A549 (cell line): ENCODE measurements at places on chromosomes 11 and 22. TPM values are rescaled to one million over a fixed set of nuclear protein-coding genes. Genes with fewer than 3 reads are reported as not detected.
A peak's percentile ranks its signal among the peaks of the same experiment; 100 is the strongest.

Gene APOA4
- polyA plus RNA-seq = not detected in 3 replicates

GRCh38 chr11:19648321-19648720, 64.3 kb upstream of the NAV2 start:
- DNase-seq = no peak

Gene OR8B8
- not detected in 3 replicates for polyA plus RNA-seq

- DNase-seq = no peak
These were observed 31.8 kb upstream of the FLI1 start for GRCh38 chr11:128662076-128662475.

DNA sequence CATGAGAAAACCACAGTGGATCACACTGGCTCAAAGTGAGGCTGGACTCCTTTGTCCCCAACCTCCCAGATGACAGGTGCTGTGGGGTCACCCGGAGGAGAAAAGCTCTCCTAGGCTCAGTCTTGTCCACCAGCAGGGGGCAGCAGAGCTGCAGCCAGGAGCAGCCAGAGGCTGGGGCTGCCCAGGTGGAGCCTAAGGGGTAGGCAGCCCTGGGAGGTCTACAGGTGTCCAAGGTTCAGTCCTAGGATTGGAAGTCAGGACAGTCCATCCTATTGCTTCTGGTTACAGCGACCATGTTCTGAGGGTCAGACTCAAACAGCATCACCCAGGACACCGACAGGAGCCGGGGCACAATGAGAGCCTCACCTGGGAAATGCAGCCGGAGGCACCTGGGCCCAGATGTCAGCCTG, 77.6 kb upstream of the IGLL5 start:
- DNase-seq = peak; percentile 46

Gene JAML
- polyA plus RNA-seq = not detected in 3 replicates

- peak; percentile 74 for DNase-seq
These were observed at the start of gene ANO3 for GRCh38 chr11:26331911-26332571. TSS of gene ANO3 (plus strand) at chr11:26332130. CDS start at chr11:26332276, 146 bp downstream.

- DNase-seq = no peak
These were observed 85.8 kb upstream of the NARS2 start for GRCh38 chr11:78660471-78660870.

DNA sequence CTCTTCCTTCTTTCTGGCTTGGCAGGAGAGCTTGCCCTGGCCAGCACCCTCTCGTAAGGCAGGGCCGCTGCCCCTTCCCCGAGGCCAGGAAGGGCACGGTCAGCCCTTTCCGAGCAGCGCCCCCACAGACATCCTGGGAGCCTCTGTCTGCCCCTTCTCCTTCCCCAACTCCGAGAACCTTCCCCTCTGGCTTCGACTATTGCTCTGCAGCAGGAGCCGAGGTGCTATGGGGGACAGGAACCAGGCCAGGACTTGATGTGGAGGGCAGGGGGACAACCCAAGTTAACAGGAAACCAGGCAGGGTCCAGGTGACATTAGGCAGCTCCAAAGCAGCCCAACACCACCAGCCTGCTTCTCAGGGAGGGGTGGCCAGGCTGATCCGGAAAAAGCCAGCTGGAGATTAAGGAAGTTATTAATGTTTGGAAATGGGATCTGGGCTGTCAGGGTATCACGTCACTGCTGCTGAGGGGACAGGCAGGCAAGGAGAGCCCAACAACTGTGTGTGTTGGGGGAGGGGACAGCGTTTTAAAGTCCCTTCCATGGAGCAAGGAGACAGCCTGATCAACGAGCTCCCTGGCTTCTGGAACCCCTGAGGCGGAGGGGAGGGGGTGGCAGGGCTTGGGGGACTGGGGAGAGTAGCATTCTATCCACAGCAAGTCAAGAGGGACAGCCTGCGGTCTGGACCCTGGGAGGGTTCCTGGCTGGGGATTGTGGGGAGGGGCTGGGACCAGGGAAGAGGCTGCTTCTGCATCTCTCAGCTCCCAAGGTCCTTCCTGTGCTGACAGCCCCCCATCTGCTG, 27.3 kb downstream of the SYT7 start:
- no peak for DNase-seq

GRCh38 chr11:417652-418342, 3.0 kb upstream of the SIGIRR start:
- no peak for DNase-seq

- peak; percentile 33 for DNase-seq
These were observed 148.5 kb downstream of the GRIK4 start for GRCh38 chr11:120660024-120660565.

DNA sequence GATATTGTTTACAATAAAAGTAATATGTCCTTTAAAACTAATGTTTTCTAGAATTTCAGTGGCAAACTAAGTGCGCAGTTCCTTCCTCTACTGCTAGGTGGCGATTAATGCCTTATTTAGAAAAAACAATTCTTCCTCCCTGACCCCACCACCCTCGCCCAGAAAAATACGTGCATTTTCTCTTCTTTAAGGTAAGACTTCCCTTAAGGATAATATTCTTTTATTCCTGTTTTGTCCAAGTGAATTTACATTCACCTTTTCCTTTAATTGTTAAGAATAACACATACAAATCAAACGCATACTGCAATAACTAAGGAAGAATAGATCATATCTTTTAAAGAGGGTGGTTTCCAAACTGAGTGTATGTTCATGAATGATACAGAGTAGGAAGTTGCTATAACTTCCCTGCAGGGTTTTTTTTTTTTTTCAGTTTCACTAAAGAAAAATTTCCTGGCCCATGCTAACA, 17.0 kb upstream of the PSMA1 start:
- peak; percentile 44 for DNase-seq

- DNase-seq = no peak
These were observed 71.2 kb downstream of the PHF21A start for GRCh38 chr11:46050003-46050461.

DNA sequence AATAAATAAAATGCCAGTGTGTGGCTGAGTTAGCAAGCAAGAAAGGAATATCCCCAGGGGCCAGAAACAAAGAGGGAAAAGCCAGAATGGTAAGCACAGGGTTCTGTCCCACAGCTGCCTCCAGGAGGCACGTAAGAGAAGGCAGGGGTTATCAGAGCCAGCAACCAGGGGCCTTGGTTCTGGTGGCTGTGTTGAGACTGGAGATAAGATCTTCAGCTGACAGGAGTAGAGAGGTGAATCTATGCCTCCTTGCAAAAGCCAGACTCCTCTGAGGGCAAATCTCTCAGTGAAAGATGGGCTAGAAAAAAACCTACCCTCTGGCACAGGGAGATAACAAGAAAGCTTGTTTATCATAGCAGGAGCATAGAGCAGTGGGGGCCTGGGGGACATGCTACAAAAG, 29.8 kb upstream of the NFAM1 start:
- DNase-seq = no peak

Gene OSBPL5
- polyA plus RNA-seq = 4.1 to 5.3 TPM (median 4.6 TPM) in 3 replicates
